ENCODE measurements at places on chromosomes 6 and 20. TPM values are rescaled to one million over a fixed set of nuclear protein-coding genes. Genes with fewer than 3 reads are reported as not detected.

The EYA4 gene
- 16.3 TPM for total RNA-seq

The MAP7 gene
- 0.95 TPM for total RNA-seq

The CYP24A1 gene
- 1.0 TPM for total RNA-seq

The CCR6 gene
- not detected for total RNA-seq

The IYD gene
- under 0.01 TPM for total RNA-seq

The LY6G5C gene
- total RNA-seq: 1.8 TPM

The EEF1A2 gene
- 6.4 TPM for total RNA-seq

The ULBP1 gene
- total RNA-seq: 1.6 TPM

The ECT2L gene
- not detected for total RNA-seq

The BPIFA1 gene
- not detected for total RNA-seq

The CRISP2 gene
- 0.23 TPM for total RNA-seq

The OVOL2 gene
- 1.0 TPM for total RNA-seq

The SLC2A10 gene
- total RNA-seq: 3.8 TPM

The HDGFL1 gene
- not detected for total RNA-seq

The DPPA5 gene
- not detected for total RNA-seq

DNA sequence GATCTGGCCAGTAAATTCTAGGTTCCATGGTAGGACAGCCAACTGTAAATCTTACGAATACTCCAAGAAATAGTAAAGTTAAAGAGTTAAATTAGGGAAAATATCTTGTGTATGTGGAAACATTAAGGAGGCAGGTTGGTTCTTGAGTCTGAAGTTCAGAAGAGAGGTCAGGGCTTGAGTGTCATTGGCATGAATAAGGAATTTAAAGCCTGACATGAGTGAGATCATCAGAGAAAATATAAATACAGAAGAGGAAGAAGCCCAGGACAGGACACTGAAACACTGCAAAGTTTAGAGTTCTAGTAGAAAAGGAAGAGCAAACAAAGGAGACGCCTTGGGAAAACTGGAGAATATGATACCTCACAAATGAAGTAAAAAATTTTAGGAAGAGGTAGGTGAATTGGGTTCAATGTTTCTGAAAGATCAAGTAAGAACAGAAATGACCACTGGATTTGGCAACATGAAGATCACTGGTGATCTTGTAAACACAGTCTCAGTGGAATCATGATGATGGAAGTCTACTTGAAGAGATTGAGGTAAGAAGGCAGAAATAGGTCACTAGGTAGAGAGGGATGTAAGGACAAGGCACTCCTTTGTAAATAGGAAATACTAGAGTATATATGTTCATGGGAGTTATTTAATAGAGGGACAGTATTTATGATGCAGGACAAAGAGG, 41.6 kb upstream of the SYNCRIP start:
- DNase-seq: no peak

- no peak for DNase-seq
These were observed 77.8 kb downstream of the TRAM2 start for GRCh38 chr6:52499026-52499425.

- DNase-seq: no peak
These were observed 729 bp downstream of the SMOC2 start for GRCh38 chr6:168441434-168442391.

- DNase-seq: peak; percentile 52
These were observed 98.3 kb downstream of the BMP7 start for GRCh38 chr20:57167971-57168701.

GRCh38 chr20:44566018-44566417, 16.4 kb upstream of the PKIG start:
- DNase-seq: no peak

DNA sequence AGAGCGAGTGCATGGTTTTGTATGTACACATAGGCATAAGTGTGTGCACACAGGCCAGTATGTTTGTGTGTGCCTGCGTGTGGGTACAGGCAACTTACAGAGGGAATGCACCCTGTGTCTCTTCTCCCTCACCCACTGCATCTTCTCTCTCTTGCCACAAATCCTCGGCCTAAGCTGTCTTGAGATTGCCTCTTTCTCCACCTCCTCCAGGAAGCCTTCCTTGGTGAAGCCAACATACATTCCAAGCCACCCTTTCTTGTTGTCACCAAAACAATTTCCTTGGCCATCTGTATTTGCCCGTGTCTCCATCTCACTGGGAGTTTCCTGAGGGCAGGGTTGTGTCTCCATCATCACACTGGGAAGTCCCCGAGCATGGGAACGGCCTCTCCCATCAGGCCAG, 29.8 kb upstream of the MLN start:
- no peak for DNase-seq

- no peak for DNase-seq
These were observed 804.1 kb downstream of the TFAP2A start for GRCh38 chr6:9610620-9611415.

DNA sequence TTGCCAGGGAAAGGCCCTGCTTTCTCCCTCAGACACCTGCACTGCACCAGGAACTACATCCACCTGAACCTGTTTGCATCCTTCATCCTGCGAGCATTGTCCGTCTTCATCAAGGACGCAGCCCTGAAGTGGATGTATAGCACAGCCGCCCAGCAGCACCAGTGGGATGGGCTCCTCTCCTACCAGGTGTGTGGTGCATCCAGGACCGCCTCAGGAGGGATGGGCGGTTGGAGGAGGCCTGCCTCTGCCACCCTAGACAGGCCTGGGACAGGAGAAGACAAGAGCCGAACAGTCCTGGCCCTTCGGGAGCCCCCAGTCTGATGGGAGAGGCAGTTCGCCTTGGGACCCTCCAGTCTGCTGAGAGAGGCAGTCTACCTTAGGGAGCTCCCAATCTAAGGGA, 24.2 kb downstream of the GLP1R start:
- DNase-seq: no peak

- DNase-seq: peak; percentile 93
These were observed 12.0 kb upstream of the LTA start for GRCh38 chr6:31559958-31560696.

GRCh38 chr20:62337558-62338293, 29.4 kb downstream of the LAMA5 start:
- no peak for DNase-seq

GRCh38 chr6:21538186-21538798, 55.3 kb upstream of the SOX4 start:
- peak; percentile 48 for DNase-seq

- no peak for DNase-seq
These were observed 78.6 kb downstream of the AIG1 start for GRCh38 chr6:143139239-143139784.

- no peak for DNase-seq
These were observed 160.1 kb downstream of the DTNBP1 start for GRCh38 chr6:15502446-15503345.

- DNase-seq: no peak
These were observed 124.6 kb upstream of the THEMIS start for GRCh38 chr6:128025478-128025877.

DNA sequence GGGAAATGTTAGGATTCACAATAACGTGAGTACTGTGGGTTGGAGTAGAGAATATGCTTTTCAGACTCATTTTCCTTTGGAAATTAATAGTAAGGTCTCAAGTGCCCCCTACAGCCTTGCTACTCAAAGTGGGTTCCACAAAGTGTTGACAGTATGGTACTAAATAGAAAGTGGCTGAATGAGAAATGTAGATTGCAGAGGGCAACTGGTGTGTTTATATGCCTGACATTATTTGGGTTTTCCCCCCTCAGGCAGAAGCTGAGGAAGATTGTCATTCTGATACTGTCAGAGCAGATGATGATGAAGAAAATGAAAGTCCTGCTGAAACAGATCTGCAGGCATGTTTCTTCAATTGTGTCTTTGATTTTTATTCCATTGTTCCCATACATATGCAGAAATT, 5.6 kb downstream of the FBXO9 start:
- DNase-seq: no peak

DNA sequence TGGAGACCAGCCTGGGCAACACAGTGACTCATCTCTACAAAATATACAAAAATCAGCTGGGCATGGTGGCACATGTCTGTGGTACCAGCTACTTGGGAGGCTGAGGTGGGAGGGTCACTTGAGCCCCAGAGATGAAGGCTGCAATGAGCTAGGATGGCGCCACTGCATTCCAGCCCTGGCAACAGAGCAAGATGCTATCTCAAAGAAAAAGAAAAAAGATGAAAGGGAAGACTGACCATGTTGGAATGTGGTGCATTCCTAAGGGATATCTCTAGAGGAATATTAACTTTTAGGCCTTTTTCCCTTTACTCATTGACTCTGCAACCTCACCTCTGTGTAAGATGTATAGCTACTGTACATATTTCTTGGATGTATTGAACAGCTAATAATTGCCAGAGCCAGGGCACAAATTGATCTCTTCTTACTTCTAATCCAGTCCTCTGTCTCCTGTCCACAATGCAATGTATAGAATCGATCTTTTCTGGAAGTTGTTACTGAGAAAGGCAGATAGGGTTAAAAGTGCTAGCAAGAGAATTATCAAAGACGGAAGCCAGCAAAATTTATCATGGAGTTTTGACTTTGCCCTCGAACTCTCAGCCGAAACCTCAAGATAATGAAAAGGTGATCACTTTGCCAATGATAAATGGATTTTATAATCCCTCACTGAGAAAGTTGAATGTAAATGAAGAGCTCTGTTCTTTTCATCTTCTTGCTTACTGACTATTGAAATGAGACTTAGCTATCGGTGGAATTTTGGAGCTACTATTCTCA, 46.3 kb downstream of the GCNT2 start:
- no peak for DNase-seq

DNA sequence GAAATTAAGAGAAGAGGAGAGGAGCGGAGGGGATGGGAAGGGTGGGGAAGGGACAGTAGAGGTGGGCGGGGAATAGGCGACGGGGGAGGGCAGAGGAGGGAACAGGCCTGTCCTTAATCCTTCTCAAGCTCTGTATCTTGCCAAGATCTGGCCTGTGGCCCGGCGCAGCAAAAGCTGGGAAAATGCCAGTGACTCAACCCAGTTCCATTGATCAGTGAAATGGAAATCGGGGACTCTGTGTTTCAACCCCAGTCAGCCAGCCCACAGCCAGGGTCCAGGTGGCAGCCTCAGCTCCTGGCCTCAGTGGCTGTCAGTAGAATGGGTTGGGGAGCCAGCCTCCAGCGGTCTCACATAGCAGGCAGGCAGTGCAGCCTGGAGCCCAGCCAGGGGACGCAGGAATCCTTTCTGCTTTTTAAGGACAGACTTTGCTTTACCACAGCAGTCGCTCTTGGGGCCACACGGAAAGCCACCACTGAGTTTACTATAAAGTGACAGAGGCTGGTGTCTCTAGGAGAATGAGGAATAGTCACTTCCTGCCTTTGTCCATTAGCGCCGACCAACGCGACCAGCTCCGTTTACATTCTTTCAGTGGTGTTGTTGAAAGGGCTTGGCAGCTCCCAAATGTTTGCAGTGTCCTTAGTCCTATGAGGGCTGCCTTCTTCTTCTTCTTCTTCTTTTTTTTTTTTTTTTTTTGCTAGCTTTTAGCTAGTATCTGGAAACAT, 128.0 kb downstream of the RIN2 start:
- DNase-seq: peak; percentile 41

DNA sequence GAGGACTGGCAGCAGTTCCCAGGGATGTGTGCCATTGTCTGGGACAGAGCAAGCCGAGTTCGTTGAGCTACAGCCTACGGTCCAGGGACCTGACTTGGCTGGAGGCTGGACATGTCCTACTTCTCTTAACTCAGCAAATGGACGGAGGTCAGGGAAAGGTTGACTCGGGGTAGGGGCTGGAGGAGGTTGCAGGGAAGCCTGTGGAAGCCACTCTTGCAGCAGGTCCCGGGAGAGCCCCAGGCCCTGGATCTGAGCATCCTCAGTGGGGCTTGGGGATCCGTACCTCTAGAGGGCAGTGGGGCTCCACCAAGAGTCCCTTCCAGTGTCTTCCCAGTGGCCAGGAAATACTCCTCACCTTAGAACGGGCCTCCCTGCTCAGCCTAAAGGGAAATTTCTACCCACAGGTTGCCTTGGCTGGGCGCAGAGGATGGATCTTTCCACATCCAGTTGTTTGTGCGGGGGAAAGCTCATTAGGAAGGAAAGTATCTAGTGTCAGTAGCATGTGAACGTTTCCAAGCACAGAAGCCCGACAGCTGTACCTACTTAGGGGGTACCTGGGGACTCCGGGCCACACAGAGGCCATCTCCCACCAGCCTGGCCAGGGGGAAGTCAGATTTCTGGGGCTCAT, 170.2 kb downstream of the NFATC2 start:
- DNase-seq: peak; percentile 81

DNA sequence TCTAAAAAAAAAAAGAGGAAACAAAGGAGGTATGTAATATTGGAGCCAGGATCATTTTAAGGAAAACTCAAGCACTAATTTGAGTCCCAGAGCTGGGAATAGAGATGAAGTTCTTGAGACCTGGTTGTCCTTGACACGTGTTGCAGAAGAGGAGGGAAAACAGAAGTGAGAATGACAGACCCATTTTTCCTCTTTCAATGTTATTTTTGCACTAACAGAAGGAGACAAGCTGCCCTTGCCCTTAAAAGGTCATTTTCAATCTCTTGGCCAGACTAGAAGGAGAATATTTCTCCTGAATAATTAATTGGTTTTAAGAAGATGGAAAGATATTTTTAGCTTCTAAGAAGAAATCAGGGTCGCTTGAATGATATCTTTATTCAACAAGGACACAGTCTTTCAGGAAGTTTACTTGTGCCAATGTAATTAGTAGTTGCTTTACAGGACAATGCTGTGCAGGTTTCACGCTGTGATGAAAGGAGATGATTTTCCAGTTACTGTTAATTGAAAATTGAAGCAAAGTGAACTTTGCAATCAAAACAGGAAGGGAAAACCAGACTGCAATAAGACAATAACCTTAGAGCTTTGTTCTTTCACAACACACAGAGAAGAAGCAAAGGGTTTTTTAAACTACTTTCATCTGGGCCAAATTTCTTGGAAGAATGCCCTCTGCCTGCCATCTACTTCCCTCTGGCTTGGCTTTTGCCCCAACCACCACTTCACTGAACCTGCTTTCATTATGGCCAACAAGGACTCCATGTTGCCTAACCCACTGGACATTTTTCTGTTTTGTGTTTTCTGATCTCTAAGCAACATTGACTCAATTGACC, 107.8 kb upstream of the SHLD1 start:
- DNase-seq: no peak

DNA sequence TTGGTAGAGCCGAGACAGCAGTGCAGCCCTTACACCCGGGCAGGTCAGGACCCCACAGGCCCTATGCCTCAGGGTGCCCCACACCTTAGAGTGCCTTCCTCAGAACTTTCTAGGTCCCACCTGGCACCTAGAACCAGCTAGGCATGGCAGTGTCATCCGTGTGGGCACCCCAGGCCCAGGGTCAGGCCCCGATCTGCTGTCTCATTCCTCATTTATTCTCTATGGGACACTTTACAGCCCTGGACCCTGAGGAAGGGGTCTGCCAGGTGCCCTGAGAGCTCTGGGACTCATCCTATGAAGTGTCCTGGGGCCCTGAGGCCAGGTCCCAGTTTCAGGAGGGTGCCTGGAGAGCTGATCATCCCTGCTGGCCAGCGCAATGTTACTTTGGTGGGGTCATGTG, 8.1 kb upstream of the BPI start:
- DNase-seq: no peak

DNA sequence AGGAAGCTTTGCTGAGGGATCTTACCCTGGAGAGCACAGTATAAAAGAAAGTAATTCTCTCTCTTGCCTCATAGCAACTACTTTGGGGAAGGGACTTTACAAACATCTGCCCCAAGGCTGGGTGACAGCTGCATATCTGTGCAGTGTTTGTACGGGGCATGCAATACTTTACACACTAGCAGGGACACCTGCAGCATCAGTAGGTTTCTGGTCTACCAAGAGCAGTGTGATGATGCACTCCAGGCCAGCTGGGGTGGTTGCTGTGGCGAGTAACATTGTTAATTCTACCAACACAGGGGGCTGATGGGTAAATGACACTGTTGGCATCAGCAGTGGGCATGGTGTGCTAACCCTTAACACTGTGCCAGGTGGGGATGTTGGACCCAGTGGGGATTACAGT, 48.0 kb downstream of the ADTRP start:
- DNase-seq: no peak

- no peak for DNase-seq
These were observed 2.7 kb downstream of the FOXQ1 start for GRCh38 chr6:1314617-1315016.
